GM04503 (cell line): ENCODE measurements at places on chromosomes 3 and 15.

DNA sequence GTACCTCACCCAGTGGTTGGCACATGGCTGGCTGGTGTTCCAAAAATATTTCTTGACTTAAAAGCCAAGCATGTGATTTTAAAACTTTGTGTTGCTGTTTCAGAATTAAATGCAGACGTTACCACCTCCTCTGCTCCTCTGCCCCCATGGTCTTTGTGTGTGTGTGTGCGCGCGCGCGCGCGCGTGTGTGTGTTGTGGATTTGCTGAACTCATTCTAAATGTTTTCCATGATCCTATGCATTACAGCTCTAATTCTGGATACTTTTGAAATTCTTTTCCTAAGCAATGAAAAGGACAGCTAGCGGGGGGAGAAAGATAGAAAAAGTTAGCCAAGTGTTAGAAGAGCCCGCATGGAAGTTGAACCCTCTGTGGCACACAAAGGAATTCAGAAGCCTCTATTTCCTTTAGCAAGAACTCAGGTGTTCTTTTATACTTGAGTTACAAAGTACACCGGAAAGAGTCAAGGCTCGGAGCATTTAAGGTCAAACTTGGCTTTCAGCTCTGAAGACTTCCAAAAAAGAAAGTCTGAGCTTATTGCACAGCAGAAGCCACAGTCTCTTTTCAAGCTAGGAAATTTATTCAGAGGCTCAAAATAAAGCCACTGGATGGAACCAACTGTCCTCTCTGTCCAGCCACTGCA lies 350.5 kb upstream of the TBL1XR1 start:
- DNase-seq, result no peak

DNA sequence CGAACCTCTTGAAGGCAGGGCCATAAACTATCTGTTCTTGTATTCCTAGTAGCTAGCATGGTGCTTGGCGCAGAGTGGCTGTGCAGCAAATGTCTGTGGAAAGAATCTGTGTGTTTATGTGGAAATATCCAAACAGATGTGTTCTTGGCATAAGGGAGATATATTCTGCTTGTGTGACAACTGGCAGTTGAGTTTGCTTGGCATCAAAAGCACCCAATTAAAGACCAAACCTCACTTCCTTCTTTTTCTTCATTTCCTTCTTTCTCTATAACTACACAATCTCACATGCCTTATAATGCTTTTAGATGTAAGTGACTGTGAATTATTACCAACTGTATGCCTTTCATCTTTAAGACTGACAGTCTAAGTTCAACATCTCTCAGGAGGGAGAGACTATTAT lies 296.5 kb downstream of the SLC9A9 start:
- DNase-seq, result no peak

DNA sequence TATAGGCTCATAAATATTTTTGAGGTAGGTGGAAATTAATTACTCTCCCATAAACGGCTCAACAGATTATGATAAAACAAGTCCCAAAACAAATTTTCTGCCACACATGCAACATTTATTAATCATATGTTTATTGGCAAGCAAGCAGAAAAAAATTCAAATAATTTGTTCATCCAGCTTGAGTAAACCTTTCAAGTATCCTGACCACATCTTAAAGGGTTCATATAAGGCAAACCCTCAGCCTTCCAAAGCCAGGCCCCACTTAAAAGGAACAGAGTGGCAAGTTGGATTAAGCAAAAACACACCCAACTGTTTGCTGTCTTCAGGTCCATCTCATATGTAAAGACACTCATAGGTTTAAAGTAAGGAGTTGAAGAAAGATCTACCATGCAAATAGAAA lies 1042.3 kb downstream of the DIPK2A start:
- DNase-seq, result no peak

- no peak for DNase-seq
Measured at GRCh38 chr15:82798531-82799166, 7.2 kb downstream of the FSD2 start.

- no peak for DNase-seq
Measured at GRCh38 chr3:160127308-160127707, 97.9 kb upstream of the C3orf80 start.

DNA sequence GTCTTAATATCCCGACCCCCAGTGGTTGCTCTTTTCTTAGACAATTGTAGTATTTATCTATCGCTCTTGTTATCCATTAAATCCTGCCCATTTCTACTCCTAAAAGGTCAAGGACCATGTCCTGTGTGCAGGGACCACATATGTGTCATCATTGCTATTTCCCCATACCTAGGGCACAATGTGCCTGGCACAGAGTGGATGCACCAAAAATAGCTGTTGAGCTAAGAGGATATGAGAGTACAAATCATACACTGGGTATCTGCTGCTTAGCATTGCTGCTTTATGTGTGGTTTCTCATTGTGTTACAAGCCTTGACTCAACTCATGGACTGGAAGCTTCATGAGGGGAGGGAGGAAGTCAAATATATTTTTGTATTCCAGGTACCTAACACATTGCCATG lies 3.4 kb upstream of the MITF start:
- no peak for DNase-seq

DNA sequence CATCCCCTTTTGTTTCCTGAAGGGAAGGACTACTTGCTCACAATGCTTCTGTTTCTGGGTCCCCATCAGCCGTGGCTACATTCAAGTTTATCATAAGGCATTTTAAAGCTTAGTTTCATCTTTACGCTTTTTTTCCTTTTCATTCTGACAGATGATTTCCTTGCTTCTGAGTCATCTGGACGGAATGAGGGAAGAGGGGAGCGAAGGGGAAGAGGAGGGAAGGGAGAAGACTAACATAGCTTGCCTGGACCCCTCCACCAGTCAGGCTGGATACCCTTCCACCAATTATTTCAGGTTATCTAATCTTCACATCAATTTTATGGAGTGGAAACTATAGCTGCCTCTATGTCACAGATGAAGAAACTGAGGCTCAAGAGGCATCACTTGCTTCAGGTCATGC lies 27.6 kb downstream of the FAM3D start:
- no peak for DNase-seq

DNA sequence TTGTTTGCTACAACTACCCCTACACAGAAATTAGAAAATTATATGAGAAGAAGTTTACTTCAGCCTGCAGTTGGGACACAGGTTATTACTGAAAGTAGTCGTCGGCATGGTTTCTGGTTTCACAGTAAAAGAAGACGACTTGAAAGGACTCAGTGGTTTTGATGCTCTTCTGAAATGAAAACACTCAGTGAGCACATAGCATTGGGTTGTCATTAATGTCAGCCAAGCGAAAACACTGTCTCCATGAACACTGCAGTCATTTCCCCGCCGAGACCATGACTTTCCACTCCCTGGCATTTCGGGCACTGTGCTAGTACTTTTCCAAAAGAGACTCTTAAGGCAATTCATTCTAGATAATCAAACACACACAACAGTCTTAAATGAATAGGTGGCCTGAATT lies 69.2 kb upstream of the ICE2 start:
- no peak for DNase-seq

DNA sequence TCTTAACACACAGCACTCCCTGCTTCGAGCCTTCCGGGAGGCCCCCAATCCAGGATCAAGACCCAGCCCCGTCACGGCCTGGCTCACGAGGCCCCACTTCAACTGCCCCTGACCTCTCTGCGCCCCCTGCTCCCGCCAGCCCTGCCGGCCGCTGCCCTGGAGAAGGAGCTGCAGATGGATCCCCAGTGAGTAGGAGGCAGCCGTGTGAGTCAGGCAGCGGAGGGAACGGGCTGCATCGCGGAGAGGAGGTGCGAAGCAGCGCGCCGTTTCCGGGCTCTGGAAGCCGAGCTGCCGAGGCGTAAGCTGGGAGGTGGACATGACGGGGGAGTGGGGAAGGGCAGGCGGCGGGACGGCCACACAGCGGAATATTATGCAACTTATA lies 133.4 kb downstream of the TPRA1 start:
- DNase-seq, result no peak

GRCh38 chr3:115245438-115245837 lies 98.3 kb upstream of the ZBTB20 start:
- DNase-seq, result peak; percentile 77

GRCh38 chr3:32105291-32106131 lies 909 bp upstream of the GPD1L start:
- DNase-seq, result no peak

DNA sequence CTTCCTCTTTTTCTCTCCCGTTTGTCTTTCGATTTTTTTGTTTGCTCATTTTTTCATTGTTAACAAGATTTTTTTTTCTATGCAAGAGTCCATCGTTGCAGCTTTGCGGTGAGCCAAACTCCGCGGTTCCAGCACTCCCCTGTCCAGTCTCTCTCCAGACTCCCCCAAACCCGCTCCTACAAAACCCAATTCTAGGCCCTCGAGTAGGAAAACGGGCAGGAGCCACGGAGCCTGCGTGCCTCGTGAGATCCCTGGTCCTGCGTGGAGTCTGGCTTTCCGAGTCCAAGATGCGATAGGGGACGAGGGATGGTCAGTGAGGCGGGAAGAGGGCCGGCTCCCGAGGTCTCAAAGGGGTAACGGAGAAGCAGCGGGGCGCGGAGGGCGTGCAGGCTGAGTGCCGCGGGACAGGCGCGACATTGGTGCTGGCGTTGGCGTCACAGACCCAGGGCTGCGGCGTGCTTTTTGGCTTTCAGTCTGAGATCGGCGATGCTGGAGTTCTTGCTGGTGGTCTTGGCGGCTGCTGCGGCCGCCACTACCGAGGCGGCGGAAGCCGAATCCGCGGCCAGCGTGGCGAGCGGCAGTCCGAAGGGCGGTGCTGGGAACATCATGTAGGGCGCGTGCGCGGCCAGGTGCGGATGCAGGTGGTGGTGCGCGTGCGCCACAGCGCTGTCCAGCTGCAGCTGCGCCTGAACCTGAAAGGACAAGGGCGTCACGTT lies 8.5 kb downstream of the SHOX2 start:
- DNase-seq, result no peak

DNA sequence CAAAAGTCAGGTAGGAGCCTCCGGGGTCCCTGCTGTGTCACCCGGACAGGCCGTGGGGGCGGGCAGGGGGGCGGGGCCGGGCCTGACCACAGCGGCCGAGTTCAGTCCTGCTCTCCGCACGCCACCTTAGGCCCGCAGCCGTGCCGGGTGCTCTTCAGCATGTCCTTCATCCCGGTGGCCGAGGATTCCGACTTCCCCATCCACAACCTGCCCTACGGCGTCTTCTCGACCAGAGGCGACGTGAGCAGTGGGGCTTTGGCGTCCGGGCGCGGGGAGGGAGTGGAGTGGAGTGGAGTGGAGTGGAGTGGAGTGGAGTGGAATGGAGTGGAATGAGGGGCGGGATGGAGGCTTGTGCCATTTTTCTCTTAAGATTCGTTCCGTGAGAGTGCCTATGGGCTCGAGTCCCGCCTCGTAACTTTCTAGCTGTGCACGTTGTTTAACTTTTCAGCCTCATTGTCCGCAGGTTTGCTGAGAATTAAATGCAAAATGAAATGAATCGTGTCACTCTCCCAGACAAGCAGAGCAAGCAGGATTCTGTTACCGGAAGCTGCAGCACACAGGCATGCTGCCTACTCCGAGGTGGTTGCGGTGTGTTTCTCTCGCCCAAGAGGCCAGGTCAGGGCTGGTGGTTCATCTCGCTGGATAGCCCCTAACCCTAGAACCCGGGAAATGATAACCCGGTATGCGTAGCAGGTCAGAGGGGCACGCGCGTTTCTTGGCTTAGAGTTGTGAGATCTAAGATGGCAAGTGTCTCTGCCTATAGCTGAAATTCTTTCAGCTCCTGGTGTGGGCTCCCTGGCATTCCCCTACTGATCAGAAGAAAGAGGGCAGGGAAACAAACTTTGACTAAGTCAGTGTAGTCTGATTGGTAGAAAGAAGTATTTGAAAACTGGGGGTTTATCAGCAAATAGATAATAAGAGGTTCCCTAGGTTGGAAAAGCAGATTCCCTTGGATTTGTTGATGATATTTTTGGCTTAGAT lies at the start of gene FAH:
Gene FAH, plus strand, starts transcription at position 104 of the 981 bp plus-strand sequence. Its CDS starts 56 bp downstream, at position 160.
- peak; percentile 19 for DNase-seq

DNA sequence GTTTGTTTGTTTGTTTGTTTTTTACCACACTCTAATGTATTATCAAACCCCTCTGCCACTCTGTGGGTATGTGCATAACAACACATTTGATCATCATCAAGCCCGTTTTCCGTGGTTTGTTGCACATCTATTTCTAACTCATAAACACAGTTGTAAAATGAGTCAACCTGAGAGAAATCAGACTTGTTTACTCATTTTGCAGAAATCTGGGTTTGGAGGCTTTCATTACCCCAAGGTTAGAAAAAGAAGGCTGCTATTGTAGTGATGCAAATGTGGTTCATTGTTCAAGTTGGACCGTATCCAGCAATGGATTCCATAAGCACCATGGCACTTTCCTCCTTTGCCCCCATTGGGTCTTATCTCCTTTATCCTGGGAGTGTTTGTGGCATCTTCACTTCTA lies 353.2 kb upstream of the SOX2 start:
- DNase-seq, result no peak

- DNase-seq, result no peak
Measured at GRCh38 chr15:88890495-88890894, 4.8 kb downstream of the HAPLN3 start.

DNA sequence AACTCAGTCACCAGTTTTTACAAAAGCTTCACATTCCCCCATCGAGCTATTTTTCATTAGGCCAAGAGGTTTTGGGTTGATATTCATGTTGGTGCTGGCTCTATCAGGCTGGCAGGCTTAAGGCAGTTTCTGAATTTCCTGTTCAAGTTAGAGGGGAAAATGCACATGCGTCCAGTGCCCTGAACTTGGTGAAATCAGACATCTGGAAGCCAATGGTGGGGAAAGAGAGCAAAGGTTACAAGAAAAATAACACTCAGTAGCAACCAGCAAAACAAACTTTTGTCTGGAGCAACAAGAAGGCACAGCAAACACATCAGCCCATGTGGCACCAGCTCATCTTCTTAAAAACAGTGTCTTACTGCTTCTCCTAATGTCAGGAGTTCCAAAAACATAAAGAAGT lies 155.6 kb upstream of the TSC22D2 start:
- peak; percentile 66 for DNase-seq

DNA sequence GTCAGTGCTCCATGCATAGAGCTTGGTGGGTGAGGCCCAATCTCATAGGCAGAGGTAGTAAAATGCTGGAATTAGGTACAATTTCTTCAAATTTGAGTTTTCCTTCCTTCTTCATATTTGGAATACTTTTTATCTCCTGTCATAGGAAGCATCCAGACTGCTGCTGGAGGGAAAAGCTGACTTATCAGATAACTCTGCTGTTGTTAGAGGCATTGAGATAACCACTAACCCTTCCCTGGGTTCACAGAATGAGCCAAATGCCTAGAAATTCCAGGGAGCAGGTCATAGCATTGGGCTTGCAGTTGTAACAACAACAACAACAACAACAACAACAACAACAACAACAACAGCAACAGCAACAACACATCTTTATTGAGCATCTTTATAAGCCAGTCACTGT lies 332.7 kb downstream of the PDCD6IP start:
- DNase-seq, result no peak

GRCh38 chr3:14283813-14284438 lies 105.3 kb downstream of the LSM3 start:
- no peak for DNase-seq

- no peak for DNase-seq
Measured at GRCh38 chr3:157588386-157589060, 85.3 kb upstream of the VEPH1 start.

GRCh38 chr3:138949445-138950005 lies 2.5 kb downstream of the FOXL2NB start:
- no peak for DNase-seq

GRCh38 chr3:124217542-124217941 lies 225.6 kb upstream of the ROPN1 start:
- peak; percentile 17 for DNase-seq

- DNase-seq, result peak; percentile 37
Measured at GRCh38 chr3:23748398-23749110, 57.2 kb upstream of the UBE2E1 start.
